Activated T-cell treated with anti-CD3 and anti-CD28 coated beads, Interleukin-2, amount 50 U/mL, for 72 hours (primary cell): ENCODE measurements at places on chromosomes 12 and 14. TPM values are rescaled to one million over a fixed set of nuclear protein-coding genes. Genes with fewer than 3 reads are reported as not detected.

GRCh38 chr12:16291032-16291431 lies 13.5 kb upstream of the SLC15A5 start:
- DNase-seq = no peak
- H3K4me1 ChIP-seq = no peaks in the 10 kb centered on the region
- no peak overlapping the region for H3K27ac ChIP-seq
- no peaks in the 10 kb centered on the region for H3K36me3 ChIP-seq
- no peaks in the 10 kb centered on the region for H3K27me3 ChIP-seq

The PMEL gene
- 1.00 TPM for total RNA-seq

The ZBTB1 gene
- 49.5 TPM for total RNA-seq

GRCh38 chr12:54932038-54932437 lies 52.5 kb downstream of the TESPA1 start:
- no peak overlapping the region for H3K4me3 ChIP-seq
- no peak for DNase-seq
- H3K4me1 ChIP-seq = peaks cover 58% of the 10 kb centered on the region

DNA sequence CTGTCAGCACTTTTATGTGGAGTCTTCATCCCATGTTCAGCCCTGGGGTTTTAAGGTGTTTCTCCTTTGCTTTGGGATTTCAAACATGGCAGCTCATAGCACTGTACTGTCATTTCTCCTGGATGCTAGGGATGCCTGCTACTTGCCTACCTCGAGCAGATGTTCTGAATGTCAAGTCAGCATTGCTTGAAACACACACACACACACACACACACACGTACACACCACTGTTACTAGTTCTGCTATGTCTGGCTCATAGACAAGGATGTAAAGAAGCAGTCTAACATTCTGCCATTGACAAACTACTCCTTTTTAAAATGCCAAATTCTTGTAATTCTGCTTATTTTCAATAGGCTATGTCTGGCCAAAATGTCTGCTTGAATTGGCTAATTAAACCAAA lies 72.7 kb downstream of the SAMD4A start:
- no peaks in the 10 kb centered on the region for H3K36me3 ChIP-seq
- no peak overlapping the region for H3K4me3 ChIP-seq
- no peaks in the 10 kb centered on the region for H3K4me1 ChIP-seq

DNA sequence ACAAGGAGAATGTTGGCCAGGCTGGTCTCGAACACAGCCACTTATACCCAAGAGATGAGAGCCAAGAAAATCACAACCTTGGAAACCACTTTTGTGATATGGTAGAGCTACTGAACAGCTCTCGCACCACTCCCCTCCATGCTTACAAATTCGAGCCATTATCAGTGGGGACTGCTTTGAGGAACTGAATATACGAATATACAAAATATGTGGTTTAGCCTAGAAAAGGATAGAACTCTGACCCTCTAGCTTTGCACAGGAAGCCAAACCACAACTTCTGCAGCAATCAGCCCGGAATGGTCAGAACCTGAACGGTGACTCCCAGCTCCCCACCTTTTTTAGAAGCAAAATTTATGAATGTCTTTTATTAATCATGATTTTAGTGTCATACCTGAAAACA lies 129.8 kb upstream of the TMEM132C start:
- H3K27me3 ChIP-seq = no peaks in the 10 kb centered on the region
- H3K4me1 ChIP-seq = no peaks in the 10 kb centered on the region
- H3K36me3 ChIP-seq = peaks cover under 1% of the 10 kb centered on the region
- H3K4me3 ChIP-seq = no peak overlapping the region
- no peak overlapping the region for H3K27ac ChIP-seq

DNA sequence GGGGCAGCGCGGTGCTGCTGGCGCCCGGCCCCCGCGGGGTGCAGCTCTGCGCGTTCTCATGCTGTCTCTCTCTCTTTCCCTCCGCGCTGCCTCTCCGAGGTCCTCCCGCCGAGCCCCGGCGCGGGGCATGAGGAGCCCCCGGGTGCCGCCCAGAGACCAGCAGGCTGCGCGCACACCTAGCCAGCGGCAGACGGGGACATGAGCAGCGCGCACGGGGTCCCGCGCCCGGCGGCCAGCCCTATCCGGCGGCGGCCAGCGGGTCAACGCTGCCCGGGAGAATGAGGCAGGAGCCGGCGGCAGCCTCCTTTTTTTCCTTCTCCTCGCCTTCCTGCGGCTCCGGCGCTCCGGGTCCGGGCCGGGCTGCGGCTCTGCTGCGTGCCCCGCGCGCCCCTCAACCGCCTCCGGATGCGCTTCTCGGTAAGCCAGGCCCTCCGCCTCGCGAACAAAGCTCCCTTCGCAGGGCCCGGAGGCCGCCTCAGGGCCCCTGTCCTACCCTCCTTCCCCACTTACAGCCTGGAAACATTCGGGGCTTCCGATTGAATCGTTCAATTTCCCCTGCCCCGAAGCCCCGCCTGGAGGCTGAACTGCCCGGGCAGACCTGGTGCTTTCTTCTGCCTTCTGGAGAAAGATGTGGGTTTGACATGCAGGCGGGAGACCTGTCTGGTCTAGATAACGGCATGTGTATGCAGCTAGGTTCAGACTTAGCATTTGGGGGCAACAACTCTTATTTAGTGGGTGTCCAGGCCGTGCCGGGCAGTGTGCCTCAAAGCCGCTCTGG lies at the start of gene TUNAR:
TSS of gene TUNAR (plus strand) at position 72 of the 778 bp plus-strand sequence.
- DNase-seq = peak; percentile 25
- H3K27me3 ChIP-seq = peaks cover 60% of the 10 kb centered on the region
- peak within 1 kb of the TSS; percentile 62 for H3K4me3 ChIP-seq
- peaks cover 4% of the 10 kb centered on the region for H3K4me1 ChIP-seq
